Left cardiac atrium (tissue), 4 donors: ENCODE measurements at places on chromosomes 1 and 21.

DNA sequence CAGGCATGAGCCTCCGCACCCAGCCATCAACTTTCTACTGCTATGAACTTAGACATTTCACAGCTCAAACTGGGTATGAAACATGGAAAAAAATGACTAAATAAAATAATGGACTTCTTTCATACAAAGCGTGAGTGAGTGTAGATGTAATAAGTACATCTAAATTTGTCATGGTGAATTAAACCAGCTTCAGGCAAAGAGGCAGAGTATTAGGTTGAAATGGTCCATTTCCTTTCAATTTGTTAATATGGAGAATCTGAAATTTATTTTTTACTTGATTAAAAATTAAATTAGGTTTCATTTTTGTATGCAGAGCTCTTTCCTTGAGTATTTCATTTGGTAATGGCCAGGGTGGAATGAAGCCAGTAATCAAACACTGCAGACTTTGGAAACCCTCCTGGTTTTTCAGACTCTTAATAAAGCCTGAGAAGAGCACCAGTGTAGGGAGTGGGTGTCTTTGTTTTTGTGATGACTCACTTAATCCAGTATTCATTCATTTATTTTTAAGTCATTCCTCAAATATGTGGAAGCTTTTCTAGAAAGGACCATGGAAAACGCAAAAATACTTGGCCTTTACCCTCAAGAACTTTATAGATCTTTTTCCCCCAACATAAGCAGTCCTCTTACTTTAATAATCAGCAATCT, 49.2 kb downstream of the ALG14 start:
- no peak for DNase-seq

DNA sequence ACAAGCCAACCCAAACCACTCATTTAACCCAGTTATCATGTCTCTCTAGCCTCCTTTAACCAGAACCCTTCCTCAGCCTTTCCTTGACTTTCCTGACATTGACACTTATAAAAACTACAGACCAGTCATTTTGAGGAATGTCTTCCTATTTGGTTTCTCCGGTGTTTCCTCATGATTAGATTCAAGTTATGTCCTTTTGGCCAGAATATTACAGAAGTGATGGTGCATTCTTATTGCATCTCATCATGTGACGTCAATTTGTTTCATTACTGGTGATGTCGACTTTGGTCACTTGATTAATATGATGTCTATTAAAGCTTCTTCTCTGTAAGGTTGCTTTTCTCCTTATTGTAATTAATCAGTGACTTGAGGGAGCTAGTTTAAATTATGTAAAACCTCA, 6.1 kb upstream of the RCSD1 start:
- no peak for DNase-seq

DNA sequence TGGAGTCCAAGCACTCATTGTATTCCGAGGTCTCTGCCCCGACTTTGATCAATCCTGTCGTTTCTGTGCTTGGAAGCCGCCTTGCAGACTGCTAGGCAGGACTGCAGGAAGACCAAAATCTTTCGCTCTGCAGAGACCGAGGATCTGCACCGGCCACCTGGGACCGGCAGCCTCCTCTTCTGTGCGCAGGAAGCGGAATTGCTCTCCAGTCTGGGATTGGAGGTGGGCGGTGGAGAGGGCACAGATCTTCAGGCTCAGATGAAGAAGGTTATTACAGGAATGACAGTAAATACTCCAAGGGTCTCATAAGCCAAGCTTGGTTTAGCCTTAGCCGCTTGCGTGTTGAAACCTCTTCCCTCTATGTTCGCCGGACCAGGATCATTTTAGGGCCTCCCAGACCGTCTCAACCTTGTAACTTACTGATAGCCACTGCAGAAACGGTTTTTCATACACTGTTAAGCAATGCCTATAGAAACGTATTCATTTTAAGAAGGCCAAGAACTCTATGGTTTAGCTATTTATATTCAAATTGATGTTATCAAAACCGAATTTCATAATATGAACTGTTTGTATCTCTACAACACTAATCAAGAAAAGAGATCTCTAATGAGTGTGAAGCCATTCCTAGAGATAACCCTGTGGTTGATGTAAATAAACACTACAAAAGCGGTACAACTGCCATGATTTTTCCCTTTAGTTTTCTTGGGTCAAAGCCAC, 1.1 kb downstream of the MIA3 start:
- DNase-seq = peak; percentile 28

DNA sequence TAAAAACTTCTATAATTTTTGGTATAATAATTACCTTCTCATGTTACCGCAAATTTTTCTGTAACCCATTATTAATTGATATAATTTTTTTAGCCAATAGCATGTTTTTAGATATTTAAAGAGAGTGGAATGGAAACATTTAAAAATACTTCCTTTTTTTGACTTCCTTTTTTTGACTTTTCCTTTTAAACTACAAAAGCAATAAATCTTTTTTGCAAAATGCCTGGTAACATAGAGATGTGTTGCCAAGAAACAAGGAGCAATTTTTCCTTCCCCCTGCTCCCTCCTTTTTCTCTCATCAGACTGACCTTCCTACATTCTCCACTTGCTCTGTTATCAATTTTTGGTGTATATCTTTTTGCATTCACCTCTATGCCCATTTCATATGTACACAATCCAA, 666.2 kb downstream of the ADGRL2 start:
- DNase-seq = no peak

DNA sequence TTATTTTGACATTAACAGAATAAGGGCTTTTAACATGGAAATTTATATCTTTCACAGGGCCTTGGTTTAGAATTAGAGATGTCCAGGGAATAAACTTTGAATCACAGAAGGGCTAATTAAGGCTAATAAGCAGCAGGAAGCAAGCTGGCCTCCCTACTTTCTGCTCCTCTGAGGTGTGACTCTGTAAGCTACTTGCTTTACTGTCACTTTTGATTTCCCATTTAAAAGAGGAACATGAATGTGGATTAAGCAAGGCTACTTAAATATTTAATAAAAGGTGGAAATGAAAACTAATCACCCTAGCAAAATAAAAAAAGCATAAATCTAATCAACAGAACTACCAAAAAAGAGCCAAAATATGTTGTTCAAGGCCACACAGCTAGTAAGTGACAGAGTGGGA, 28.9 kb upstream of the CD5L start:
- DNase-seq = no peak

- DNase-seq = no peak
Measured at GRCh38 chr1:78884685-78885452, 121.7 kb downstream of the ADGRL4 start.

- DNase-seq = no peak
Measured at GRCh38 chr1:208445758-208446203, 201.6 kb upstream of the PLXNA2 start.

- no peak for DNase-seq
Measured at GRCh38 chr1:221998186-221998612, 256.3 kb upstream of the DUSP10 start.

DNA sequence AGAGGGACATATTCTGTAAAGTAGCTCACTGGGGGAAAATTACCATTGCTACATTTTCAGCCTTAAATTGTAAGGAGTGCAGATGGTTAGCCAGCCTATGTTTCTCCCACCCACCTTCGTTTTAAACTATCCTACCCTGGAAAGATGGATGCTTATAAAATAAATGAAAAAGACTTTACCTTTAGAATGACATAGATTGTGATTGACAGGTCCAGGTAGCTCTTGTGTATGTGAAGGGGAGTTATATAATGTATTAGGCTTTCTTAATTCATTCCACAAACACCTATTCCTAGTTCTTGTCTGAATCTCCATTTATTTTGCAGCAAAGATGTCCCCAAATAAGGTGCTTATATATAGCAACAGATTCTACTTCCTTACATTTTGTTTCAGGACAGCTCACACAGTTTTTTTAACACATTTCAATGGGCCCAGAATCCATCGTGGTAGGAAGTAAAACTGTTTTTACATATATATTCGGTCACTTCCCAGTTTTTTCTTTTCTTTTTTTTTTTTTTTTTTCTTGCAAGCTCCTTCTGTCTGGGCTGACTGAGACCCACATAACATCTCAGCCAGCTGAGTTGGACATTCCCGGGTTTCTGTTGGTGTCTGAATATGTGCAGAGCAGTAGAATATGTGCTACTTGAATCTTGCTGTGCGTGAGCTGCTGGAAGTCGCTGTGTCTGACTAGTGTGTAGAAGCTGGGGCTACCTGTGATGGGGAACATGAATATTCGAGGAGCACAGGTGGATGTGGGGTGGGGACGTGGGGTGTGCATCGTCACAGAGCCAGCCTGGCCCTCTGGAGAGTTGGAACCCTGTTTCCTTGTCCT, 27.8 kb downstream of the UCK2 start:
- DNase-seq = no peak

DNA sequence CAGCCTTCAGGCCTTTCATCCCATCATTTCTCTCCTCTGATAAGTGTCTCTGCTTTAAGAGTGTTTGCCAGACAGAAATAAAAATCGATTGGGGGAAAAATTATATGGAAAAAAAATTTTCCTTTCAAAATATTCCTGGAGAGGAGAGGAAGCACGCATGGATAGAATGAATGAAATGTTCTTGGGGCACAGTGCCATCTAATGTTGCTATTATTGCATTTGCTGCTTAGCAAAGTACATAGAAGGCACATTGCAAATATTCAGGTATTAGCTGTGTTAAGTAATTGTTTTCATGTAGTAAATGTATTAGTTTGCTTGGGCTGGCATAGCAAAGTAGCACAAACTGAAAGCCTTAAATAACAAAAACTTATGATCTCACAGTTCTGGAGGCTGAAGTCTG, 18.1 kb downstream of the B3GALT5 start:
- no peak for DNase-seq

GRCh38 chr21:43757601-43758000, 18.5 kb downstream of the CSTB start:
- DNase-seq = no peak

DNA sequence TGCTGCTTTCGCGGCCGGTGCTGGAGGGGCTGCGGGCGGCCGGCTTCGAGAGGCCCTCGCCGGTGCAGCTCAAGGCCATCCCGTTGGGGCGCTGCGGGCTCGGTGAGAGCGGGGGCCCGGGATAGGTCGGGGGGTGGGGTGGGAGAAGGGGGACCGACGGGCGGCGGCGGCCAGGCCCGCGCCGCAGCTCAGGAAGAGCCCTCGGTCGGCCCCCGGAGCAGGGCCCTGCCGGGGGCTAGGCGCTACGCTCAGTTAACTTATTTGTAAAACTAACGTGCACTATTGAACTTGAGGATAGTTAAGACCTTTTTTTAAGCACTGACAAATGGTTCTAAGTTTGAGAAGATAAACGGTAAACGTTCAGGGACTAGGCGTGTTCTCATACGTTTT, 418 bp downstream of the DDX20 start:
- DNase-seq = no peak
